Activated effector memory CD4-positive, alpha-beta T cell treated with anti-CD3 and anti-CD28 coated beads, Interleukin-2, amount 50 U/mL, for 16 hours (primary cell): ENCODE measurements at places on chromosomes 4 and X.

GRCh38 chrX:68732906-68733493 lies 85.5 kb downstream of the STARD8 start:
- DNase-seq: peak; percentile 86

DNA sequence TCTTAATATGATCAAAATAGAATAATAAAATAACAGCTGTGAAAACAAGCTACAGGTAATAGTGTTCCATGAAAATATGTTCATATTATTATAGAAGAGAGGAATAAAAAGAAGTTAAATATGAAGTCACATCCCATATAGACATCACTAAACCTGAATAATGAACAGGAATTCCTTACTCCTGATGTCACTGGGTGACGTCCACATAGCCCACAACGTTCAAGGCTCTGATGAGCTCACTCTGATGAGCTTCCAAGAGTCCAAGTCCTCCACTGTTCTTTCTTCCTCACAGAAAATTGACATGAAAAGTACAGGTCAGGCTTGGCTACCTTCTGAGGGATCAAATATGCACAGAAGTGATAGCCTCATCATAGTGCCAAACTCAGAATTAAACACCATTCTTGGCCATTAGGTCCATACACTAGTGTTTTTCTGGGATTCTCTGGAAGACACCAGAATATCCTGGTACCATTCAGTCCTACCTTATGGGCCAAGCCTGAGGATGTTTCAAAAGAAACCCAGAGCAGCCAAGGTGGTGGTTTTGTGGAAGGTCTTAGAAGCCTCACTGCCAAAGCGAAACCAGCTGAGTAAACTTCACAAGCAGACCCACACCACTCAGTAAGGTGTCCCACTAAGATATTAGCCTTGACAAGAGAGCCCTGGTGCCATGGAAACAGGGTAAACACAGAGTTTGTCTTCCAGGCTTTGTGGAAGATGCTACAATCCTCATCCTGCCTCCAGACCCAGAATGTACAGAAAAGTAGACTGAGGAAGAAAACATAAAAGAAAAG lies 138.4 kb upstream of the HHIP start:
- no peak for DNase-seq

GRCh38 chr4:140653718-140654494 lies 85.1 kb upstream of the UCP1 start:
- DNase-seq: no peak

DNA sequence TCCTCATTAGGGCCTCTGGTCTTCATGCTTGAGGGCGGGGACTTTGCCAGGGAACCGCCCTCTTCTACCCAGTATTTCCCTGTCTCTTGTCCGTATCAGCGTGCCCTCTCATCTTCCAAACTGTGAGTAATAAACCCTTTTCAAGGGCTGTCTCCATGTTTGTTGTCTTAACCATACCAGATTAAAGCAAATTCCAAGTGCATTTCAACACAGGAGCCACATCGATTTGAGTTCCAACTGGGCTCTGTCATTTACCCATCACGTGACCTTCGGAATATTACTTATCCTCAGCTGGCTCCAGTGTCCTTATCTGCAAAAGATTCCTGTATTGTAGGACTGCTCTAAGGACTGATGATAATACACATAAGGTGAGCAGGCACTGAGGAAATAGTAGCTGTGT lies 6.4 kb upstream of the PHEX start:
- DNase-seq: no peak

DNA sequence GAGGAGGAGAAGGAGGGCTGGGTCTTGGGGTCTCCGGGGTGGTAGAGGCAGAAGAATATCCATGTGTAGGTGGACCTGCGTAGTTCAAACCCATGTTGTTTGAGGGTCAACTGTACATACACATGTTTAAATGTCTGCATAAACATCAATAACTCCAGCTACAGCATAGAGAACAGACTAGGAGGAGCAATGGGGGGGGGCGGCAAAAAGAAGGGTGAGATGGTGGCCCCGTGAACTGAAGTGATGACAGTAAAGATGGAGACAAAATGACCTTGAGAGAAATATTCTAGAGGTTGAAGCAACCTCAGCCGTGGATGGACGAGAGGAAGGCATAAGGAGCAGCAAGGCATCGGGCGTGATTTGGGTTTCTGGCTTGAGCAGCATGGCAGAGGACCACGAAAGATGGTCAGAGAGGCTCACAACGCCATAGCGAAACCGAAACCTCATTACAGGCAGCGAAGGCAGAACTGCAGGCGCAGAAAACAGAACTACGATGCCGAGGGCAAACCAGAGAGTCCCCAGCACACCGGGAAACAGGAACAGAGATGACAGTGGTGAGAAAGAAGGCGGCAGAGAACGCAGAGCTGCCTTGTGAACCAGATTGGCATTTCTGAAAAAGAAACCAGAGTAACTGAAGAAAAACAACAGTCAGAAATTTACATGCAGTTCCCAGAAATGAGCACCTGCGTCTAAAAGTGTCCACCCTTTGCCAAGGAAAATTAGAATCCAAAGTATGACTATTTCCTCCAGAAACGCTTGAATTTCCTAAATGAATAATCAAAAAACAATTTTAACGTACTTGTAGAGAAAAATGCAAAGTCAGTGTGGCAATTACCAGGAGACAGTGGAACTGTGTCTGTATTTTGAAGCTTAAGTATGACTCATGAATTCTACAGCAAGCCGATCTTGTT lies 50.3 kb upstream of the ENPP6 start:
- peak; percentile 90 for DNase-seq

- no peak for DNase-seq
These were observed 30.8 kb downstream of the RASGEF1B start for GRCh38 chr4:81440949-81441348.

DNA sequence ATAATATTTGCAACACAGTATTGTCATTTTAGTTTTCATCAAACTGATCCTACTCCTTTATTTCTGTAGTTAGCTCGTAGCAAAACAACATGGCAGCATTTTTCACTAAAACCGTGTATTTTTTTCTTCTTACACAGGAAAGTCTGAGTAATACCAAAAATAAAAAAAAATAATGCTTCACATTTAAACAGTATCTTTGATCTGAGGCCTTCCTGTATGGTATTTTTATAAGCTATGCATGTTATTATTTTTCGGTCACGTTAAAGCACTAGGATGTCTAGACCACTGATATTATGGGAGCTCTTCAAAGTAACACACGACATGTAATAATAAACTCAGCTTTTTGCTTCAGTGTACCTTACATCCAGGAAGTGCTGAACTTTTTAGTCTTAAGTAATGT lies 94.1 kb upstream of the SRD5A3 start:
- no peak for DNase-seq

DNA sequence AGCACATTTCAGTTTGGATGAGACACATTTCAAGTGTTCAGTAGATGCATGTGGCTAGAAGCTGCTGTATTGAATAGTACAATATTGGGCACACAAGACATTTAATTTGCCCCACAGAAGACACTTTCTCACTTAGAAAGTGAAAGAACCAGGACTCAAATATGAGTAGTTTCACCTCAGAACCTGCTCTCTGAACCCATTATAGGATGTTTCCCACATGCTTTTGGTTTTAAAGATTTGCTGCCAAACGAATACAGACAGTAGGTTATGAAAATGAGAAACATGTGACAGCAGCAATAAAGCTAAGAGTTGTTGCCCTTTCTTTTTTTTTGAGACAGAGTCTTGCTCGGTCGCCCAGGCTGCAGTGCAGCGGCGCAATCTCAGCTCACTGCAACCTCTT lies 32.3 kb downstream of the C4orf54 start:
- DNase-seq: no peak

GRCh38 chr4:66837279-66837922 lies 707.9 kb downstream of the CENPC start:
- no peak for DNase-seq

GRCh38 chr4:89119836-89120235 lies 8.5 kb downstream of the TIGD2 start:
- DNase-seq: no peak

DNA sequence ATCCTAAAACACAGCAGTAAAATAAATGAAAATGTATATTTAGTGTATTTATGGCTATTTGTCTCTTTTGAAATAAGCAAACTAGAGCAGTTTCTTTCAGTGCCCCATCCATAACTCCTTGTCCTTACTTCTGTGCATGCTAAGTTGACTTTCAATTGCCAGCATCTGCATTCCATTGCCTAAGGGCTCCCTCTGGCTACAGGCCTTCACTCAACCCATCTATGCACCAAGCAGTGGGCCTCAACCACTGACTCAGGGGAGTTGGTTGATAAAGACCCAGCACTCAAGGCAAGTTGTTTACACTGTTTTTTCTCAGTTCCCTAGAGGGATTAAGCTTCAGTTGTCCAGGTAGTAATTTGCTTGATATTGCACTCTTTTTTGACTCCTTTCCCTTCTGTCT lies 265.7 kb downstream of the IQCM start:
- no peak for DNase-seq

DNA sequence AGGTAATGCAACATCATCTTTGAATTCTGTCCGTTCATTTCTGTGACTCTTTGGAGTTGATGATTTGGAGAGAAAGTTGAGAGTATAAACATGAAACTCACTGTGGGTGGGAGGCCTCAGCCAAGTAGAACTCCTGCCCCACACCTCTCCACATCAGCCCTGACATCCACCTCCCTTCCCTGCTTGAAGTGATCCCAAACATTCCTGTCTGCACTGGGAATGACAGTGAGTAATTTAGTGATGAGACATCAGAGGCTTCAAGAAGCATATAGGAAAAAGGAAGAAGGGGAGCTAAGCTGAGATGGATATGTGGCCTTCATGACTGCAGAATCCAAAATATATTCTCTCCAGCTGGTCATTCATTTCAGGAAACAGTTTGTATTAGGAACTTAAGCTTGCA lies 151.8 kb downstream of the SPATA18 start:
- no peak for DNase-seq

GRCh38 chr4:136078976-136079375 lies 1453.3 kb downstream of the PCDH18 start:
- no peak for DNase-seq

DNA sequence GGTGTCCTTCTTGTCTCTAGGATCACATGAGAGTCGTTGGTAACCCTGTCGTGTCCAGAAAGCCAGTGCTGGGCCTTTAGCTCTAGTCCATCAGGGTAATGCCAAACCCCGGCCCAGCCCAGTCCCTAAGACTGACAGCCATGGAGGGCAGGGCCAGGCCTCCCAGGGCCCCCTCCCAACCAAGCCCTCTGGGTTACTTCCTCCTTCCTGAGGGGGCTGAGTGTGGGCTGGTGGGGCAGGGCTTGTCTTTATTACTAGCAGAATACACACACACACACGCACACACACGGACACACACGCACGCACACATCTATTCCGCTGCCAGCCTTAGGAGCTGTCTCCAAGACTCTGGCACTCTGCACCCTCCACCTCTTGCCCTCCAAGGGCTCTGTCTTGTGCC lies 35.6 kb upstream of the CDKN2AIP start:
- no peak for DNase-seq
